ENCODE measurements at places on chromosomes 1 and 21.

DNA sequence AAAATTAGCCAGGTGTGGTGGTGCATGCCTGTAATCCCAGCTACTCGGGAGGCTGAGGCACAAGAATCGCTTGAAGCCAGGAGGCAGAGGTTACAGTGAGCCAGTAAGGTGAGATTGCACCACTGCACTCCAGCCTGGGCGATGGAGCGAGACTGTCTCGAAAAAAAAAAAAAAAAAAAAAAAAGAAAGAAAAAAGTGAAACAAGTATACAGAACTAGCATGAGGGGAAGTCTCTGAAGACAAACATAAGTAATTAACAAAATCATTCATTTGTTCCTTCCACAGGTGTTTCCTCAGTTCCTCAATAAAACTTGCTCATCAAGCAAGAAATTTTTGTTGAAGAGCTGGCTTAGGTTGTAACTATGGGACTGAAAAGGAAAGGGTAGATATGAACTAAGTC, 52.2 kb upstream of the CNN3 start:
- no peak for DNase-seq

GRCh38 chr1:110538921-110539320, 19.9 kb upstream of the KCNA10 start:
- DNase-seq: no peak

DNA sequence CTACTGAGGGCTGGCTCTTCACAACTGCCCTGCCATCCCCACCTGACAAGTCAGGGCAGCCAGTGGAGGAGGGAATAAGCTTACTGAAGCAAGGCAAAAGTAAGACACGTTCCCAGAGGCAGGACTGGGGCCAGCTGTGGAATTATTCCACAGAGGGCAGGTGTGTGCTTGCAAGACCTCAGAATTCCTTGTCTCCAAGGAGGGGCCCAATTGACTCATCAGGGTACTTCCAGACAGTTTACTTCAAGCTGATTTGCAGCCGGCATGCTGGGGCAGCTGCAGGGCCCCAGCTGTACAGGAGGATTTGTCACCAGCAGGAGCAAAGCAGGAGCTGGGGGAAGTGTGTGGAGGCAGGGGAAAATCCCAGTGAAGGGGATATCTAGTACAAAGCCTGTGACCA, 167.5 kb upstream of the CAMK1G start:
- no peak for DNase-seq

GRCh38 chr21:27407271-27407670, 440.4 kb upstream of the ADAMTS5 start:
- no peak for DNase-seq

GRCh38 chr1:55987491-55988249, 591.7 kb downstream of the PLPP3 start:
- DNase-seq: no peak

DNA sequence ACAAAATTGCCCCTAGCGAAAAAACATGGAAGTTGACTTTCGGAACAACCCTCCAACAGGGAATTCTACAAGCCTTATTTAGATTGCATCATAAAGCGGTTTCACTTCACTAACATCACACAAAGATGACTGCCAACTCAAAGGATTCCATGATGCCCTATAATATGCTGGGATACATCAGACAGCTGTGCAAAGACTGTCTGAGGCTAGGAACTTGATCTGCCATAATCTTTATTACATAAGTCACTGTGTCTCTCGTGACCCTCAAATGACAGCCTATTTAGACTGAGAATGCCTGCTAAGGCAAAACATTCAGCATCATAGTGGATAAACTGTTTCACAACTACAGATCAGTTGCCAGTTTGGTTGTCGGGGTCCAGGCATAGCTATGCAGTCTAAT, 23.8 kb downstream of the FH start:
- DNase-seq: no peak

GRCh38 chr1:58251430-58252073, 295.0 kb downstream of the OMA1 start:
- DNase-seq: peak; percentile 95

- no peak for DNase-seq
Observed at GRCh38 chr1:94349853-94350252, 68.3 kb upstream of the ABCD3 start.

DNA sequence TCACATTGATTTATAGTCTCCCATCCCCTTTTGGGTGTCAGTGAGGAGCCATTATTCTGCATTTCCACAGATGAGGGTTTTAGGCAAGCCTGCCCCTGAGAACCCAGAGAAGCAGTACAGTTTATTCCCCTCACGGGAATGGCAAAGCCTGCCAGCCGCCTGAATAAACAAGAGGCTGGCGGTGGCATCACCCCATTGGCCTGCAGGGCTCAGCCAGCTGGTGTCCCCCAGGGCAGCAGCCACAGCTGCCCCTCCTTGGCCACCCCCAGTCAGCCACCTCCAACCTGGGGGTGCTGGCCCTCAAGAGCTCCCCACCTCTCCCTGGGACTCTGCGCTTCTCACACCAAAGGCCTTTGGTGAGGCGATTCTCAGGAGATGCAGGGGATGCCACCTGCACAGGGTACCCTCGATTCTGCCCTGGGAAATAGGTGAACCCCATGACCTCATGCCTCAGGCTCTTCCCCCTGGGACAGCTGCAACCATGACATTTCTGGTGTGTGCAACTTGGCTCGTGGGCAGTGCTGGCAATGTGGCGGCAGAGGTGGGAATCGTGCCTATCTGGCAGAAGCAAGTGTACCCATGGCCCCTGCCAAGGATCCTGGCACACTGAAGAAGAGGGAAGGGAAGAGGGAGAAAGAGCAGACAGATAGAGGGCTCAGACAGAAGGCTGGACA, 14.0 kb downstream of the OLFML2B start:
- DNase-seq: no peak

DNA sequence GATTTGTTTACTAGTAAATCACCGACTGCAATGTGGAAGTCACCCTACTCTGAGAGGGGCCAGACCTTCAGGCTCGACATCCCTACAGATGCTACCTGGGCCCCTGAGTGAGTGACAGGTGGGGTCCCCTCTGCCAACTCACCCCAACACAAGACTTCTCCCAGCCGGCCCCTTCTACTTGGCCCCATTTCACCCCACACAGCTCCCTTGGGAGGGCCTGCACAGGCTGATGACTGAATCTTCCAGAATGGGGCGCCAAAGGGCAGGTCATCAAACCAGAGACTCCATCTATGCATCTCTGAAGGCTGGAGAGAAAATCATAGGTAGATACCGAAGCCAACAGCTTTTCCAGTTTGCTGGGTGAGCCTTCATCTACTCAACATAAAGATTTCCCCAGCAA, 9.4 kb upstream of the S100A8 start:
- DNase-seq: no peak

GRCh38 chr1:23177438-23178380, 9.1 kb upstream of the LUZP1 start:
- DNase-seq: peak; percentile 28

- DNase-seq: no peak
Observed at GRCh38 chr1:47585141-47585902, 147.5 kb downstream of the FOXD2 start.

DNA sequence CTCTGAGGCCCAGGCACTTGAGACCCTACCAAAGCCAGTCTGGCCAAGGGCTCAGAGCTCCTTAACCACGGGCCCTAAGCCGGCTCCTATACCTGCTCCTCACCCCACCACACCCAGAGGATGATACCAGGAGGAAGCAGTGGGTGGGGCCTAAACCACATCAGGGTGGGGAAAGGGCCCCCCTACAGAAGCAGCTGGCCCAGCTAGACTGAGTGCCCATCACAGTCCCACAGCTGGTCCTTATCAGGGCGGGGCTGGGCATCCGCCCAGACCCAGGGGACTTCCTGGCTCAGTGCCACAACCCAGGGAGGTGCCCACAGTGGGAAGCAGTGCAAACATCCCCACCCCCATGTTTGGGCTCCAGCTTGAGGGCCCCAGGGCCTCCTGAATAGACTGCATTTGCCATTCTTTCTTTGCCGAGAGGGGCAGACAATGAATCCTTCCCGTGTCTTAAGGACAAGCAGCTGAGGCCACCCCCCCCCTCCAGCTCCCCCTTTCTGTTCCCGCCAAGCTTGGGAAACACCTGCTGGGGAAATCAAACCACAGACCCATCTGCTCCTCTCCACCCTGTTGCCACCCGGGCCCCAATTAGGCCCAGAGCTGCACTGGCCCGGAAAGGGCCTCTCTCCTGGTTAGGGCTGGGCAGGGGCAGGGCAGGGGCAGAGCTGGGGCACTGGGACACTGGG, 6.2 kb downstream of the E2F2 start:
- DNase-seq: no peak

- no peak for DNase-seq
Observed at GRCh38 chr1:18531503-18531845, 50.7 kb downstream of the KLHDC7A start.

DNA sequence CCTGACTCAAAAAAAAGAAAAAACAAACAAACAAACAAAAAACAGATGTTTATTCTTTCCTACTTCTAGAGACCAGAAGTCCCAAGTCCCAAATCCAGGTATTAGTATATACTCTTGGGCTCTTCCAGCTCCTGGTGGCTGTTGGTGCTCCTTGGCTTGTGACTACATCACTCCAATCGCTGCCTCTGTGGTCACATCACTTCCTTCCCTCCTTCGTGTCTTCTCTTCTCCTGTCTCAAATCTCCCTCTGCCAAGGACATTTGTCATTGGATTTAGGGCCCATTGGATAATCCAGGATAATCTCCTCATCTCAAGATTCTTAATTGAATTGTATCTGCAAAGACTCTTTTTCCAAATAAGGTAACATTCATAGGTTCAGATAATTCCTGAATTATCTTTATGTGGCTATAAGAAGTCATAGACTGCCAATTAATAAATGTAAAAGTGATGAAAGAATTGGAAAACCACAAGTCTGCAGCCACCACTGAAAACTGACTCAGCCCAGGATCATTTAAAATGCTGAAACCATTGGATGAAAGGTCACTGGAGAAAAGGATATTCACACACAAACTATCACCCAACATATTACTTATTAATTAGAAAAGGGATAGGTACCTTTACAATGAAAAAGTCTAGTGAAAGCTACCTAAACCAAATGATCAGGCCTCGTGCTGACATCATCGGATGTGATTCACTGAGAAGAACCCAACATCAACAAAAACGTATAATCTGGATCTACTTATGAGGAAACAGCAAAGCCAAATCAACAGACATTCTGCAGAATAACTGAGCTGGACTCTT, 67.1 kb downstream of the ZNF281 start:
- peak; percentile 34 for DNase-seq

GRCh38 chr1:101605878-101606277, 369.1 kb downstream of the S1PR1 start:
- no peak for DNase-seq

DNA sequence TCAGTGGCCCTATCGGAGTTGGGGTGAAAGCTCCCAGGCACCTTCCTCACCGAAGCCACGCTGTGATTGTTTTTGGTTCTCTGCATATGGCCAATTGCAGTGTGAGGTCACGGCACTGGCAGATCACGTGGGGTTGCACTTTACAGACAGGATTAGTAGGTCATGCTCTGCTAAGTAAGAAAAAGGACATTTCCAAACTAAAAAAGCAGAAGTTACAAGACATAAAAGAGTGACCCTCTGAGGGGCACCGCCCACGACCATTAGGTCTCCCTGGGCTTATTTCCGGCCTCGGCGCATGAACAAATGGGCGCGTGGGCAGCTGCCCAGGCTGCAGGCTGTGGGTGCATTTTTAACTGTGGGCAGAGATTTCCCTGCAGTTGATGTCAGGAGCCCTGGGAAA, 2.0 kb downstream of the CAPN9 start:
- no peak for DNase-seq

GRCh38 chr1:239886266-239886665, 205.4 kb upstream of the FMN2 start:
- DNase-seq: no peak

GRCh38 chr21:41466024-41466820, 40.2 kb downstream of the MX1 start:
- DNase-seq: no peak

- no peak for DNase-seq
Observed at GRCh38 chr1:186059752-186060151, 315.3 kb downstream of the TPR start.

DNA sequence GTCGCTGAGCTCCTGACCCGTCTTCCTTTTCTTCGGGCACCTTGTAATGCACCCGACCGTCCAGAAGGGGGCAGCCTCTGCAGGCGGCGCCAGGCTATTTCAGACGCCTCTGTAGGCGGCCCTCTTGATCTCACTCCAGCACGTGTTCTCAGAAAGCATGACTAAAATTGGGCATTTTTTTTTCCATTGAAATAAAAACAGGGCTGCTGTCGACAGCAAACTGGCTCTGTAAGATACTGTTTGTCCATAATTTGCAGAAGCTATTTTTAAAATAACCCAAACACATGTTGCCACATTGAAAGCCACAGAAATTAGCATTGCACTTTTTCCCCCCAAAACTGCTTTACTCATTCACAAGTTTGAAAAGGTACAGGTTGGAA, 78.0 kb downstream of the STUM start:
- peak; percentile 71 for DNase-seq

- no peak for DNase-seq
Observed at GRCh38 chr1:86646256-86646655, 58.1 kb upstream of the SH3GLB1 start.
